Left ventricle myocardium inferior (tissue), 1 donor: ENCODE measurements at places on chromosomes 12 and 14. TPM values are rescaled to one million over a fixed set of nuclear protein-coding genes. Genes with fewer than 3 reads are reported as not detected.

- DNase-seq = no peak
These were observed 55.2 kb downstream of the RASSF3 start for GRCh38 chr12:64665514-64665913.

TPPP2 gene
- 1.6 TPM for total RNA-seq

GRCh38 chr14:56026506-56026905, 91.7 kb upstream of the PELI2 start:
- no peak for DNase-seq

GRCh38 chr14:96016501-96017160, 22.5 kb upstream of the C14orf132 start:
- DNase-seq = no peak
